Inflammatory macrophage (primary cell): ENCODE measurements at places on chromosomes 12 and 14.

GRCh38 chr14:74804219-74804825 lies 41.2 kb downstream of the YLPM1 start:
- DNase-seq, result no peak

DNA sequence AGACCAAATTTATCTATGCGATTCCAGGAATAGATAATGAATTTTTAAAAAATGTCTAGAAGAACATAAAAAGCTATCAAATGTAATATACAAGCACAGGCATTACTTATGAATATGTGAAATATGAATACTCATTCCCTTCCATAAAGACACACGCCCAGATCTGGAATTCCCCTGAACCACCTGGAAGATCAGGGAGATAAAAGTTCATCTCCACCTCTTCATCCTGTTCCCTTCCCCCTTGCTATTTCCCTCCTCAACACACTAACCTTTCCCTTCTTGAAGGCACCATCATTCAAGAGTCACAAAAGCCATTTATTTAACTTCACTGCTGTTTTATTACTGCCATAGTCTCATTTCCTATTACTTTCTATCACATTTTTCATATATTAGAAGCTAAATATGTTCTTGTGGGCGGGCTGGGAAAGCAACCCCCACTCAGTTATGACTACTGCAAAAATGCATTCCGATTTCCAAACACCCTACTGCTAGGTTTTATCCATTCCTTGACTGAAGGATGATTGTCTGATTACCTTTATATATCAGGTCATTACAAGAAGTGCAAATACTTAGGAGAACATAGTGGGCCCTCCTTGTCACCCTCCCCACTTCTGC lies 16.1 kb downstream of the FGD6 start:
- DNase-seq, result no peak

DNA sequence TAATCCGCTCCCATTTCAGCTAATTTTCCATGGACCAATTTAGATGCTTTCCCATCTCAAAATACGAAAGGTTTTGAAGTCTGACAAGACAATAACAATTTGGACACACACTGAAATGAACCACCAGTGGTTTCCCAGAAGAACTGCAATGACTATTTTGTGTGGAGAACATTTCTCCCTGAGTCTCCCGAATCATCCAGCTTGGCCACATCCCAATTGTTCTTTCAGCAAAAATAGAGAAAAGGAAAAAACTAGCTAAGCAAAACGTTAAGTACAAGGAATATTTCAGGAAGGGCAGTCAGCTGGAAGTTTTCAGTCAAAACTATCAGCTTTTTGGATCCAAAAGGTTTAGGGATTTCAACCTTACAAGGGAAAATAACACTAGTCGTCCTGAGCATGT lies 390.6 kb downstream of the KCNH5 start:
- DNase-seq, result no peak

- DNase-seq, result peak; percentile 45
Observed at GRCh38 chr12:75825686-75826085, 205.9 kb downstream of the PHLDA1 start.

DNA sequence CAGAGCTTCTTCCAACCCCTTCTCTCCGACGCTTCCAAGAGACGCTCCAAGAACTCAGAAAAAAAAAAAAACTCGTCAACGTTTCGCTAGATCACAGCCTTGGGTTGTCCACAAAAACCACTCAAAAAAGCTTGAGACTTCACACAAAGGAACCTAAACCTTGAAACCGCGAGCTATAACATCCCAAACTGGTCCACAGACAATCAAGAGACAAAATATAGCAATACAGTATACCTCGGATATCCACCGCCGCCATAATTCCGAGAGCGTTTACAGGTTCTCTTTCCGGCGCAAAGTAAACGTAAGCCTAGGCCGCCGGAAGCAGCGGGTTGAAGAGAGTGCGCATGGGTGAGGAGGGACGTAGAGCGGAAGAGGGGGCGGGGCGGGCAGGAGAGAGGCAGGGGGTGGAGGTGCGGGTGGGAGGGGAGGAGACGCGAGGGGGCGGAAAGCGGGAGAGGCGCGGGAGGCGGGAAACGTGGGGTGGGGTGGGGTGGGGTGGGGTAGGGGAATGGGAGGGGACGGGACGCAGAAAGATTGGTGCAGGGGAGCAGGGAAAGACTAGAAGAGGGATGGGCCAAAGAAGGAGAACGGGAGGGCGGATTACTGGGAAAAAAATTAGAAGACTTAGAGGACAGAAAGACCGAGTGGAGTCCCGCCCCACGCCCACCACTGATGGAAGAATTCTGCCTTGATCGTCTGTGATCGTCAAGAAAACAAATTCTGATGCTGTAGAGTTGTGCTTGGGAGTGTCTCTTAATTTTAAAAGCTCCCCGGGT lies at the start of gene MED6:
Gene MED6 (minus strand): TSS at position 274 of the 776 bp plus-strand sequence. CDS start 18 bp downstream, at position 256.
- peak; percentile 86 for DNase-seq

DNA sequence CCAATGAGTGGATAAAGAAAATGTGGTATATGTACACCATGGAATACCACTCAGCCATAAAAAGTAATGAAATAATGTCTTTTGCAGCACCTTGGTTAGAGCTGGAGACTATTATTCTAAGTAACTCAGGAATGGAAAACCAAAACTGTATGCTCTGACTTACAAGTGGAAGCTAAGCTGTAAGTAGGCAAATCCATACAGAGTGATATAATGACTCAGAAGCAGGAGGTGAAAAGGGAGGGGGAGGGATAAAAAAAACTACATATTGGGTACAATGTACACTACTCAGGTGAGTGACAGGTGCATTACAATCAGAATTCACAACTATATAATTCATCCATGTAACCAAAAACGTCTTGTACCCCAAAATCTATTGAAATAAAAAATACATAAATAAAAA lies 15.1 kb upstream of the CLEC1A start:
- no peak for DNase-seq

DNA sequence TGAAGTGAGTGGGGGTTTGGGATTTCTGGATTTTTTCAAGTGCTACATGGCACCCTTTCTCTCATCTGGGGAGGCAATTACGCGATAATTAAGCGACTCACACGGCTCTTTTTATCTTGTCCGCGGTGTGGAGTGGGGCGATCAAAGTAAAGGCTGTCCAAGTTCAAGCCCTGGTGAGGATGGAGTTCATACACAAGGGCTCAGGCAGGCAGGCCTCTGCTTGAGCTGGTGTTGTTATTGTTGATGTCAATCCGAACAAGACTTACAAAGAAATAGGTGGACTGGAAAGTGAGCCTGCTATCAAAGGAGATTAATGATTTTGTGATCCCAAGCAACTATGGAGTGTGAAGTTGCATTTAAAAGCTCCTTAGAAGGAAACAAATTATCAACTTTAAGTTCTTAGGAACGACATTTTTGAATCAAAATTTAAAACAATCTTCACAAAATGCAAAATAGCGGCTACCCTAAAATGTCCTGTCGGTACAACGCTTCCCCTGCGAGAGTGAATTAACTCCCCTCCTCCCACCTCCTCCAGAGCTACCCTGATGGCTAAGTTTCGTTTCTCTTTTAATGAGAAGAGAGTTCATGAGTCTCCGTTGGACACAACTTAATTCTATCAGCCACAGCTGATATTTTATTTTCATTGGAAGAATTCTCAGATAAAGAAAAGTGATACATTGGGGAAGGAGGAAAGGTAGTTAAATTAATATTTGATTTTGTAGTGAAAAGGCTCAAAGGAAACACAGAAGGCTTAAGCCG lies 5.9 kb downstream of the FOXA1 start:
- no peak for DNase-seq

GRCh38 chr14:101891471-101891870 lies 72.9 kb upstream of the DYNC1H1 start:
- no peak for DNase-seq
